ENCODE measurements at places on chromosomes 6 and 20.

DNA sequence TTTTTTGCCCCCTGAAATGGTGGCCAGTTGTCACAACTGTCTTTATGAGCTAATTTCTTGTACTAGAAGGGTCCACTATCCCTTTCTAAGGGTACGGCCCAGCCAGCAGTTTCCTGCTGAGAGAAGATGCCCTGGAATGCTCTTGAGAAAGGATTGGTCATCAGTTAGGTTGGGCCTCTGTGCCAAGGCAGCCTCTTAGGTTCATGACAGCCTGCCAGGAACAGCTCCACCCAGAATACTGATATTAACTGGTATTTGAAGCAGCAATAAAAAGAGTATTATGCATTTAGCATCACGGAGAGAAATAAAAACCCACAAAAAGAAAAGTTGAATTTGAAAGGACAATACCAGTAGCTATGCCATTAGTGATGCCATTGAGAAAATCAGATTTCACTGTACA lies 9.0 kb upstream of the HINT3 start:
- DNase-seq: no peak

- no peak for DNase-seq
Measured at GRCh38 chr6:84775751-84776150, 11.4 kb upstream of the TBX18 start.

DNA sequence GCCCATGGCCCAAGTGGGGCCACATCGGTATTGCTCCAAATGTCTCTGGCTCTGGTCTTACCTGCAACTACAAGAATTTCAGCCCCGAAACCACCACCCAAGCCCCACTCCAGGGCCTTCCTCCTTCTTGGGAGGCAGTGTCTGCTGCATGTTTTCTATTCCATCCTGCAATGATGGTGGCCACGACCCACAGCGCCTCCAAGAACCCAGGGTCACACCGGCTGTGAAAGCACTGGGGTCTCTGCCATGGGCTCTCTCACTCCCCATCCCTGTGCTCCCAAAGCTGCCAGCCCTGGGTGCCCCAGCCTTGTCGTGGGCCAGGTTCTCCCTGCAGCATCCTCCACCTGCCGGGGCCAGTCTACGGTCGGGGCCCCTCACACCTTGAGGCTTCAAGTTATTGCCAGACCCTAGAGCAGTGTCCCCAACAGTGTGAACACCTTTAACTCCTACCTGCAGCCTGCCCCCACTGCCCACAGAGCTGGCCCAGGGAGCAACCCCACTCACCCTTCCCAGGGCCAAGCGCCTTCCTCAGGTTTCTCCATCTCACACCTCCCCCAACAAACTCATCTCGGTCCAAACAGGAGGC lies 115.4 kb downstream of the JPH2 start:
- DNase-seq: no peak

- DNase-seq: no peak
Measured at GRCh38 chr20:288956-289692, 1.4 kb downstream of the C20orf96 start.

DNA sequence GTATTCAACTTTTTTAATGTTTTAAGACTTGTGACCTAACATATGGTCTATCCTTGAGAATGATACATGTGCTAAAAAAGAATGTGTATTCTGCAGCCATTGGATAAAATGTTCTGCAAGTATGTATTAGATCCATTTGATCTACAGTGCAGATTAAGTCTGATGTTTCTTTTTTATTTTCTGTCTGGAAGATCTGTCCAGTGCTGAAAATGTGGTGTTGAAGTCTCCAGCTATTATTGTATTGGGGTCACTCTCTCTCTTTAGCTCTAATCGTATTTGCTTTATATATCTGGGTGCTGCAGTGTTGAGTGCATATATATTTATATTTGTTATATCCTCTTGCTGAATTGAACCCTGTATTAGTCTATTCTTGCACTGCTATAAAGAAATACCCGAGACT lies 44.2 kb upstream of the TRIM39 start:
- DNase-seq: no peak

DNA sequence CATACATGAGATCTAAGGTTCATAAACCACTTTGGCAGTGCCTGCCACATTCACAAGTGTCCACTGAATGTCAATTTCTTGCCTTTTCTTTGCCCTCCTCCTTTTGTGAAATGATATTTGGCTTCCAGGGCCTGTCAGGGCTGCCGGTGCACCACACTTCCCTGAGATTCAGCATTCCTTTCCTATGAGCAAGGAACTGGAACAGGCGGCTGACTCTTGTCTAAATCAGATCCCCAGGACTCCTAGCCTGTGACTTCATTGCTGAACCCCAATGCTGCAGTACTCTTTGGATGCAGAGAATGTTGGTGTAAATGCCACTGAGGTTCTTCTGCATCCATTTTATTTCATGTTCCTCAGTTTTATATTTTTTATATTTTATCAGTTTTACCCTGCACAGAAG lies 172.2 kb downstream of the ARID1B start:
- DNase-seq: no peak

DNA sequence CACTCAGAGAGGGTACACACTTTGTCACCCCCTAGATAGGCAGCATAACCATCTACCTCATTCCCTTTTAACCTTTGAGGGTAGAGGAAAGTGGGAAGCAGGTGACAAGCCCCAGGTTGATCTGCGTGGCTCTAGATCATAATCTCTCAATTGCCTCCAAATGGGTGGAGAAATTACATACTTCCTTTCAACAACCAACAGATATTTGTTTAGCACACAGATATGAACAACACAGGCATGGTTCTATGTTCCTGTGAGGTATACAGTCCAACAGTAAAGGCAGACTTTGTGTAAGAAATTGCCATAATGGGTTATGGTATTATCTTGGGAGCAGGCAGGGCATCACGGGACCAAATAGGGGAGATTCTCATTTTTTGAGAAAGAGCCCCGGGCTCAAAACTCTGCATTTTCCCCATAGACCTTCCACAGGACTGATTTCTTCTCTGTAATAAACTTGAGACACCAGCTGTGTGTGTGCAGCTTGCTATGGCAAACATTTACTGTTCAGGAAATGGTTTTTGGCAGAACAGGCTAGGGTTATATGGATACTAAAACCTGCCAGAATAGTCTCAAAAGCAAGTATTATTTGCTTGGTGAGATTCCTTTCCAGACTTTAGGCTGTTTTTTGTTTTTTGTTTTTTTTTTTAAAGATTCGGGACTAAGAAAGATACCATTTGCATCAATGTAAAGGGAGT lies 126.2 kb downstream of the CD164 start:
- no peak for DNase-seq
